Tongue (tissue), 3 donors: ENCODE measurements at places on chromosomes 7 and 10.

DNA sequence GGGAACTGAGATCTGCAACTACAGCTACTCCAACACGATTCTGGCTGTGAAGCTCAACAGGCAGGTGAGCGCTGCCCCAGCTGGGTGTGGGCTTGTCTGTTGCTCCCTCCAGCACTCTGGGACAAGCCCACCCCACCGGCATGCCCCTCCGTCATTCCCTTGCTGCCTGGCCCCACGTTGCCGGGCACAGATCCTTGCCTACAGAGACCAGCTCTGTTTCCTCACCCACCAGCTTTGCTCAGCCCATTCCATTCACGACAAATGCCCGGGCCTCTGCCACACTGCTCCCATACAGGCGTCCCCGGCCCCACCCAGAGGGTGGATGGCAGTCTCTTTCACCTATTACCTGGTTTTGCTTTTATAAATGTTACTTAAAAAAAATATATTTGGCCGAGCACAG lies 24.6 kb downstream of the WIPI2 start:
- no peak for DNase-seq

GRCh38 chr10:125626671-125627070 lies 56.3 kb downstream of the TEX36 start:
- DNase-seq, result no peak

DNA sequence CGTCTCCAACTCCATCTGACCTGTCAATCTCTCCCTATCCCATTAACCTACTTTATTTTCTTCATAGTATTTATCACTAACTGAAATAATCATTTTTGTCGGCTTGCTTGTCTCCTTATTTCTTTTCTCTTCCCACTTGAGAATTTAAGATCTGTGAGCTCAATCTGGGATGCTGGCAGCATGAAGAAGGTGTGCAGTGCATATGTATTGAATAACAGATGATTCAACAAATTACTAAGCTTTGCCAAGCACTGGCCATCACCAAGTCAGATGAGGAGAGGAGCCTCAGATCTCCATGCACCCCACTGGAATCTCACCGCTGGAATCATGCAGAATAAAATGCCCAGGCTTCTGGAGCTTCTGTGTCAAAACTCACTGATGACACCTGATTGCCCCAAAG lies 47.6 kb upstream of the PPP1R3C start:
- no peak for DNase-seq

- DNase-seq, result peak; percentile 19
These were observed 66.3 kb downstream of the CYTH3 start for GRCh38 chr7:6205971-6206660.

DNA sequence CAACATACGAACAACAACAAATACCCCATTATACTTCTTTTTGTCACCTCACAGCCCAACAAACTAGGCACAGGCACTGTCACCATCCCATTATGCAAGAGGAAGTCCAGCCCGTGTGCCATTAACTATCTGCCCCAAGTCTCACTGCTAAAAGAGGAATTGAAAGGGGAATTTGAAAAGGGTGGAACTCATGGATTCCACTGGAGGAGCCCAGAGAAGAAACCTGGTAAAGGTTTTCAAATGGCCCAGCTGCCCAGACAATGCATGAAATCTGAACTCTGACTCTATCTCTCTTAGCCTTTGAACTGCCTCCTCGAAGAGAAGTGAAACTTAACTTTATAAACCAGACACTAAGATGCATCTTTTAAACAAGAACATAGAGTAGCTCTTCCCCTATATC lies 130.0 kb downstream of the PLXNA4 start:
- no peak for DNase-seq

DNA sequence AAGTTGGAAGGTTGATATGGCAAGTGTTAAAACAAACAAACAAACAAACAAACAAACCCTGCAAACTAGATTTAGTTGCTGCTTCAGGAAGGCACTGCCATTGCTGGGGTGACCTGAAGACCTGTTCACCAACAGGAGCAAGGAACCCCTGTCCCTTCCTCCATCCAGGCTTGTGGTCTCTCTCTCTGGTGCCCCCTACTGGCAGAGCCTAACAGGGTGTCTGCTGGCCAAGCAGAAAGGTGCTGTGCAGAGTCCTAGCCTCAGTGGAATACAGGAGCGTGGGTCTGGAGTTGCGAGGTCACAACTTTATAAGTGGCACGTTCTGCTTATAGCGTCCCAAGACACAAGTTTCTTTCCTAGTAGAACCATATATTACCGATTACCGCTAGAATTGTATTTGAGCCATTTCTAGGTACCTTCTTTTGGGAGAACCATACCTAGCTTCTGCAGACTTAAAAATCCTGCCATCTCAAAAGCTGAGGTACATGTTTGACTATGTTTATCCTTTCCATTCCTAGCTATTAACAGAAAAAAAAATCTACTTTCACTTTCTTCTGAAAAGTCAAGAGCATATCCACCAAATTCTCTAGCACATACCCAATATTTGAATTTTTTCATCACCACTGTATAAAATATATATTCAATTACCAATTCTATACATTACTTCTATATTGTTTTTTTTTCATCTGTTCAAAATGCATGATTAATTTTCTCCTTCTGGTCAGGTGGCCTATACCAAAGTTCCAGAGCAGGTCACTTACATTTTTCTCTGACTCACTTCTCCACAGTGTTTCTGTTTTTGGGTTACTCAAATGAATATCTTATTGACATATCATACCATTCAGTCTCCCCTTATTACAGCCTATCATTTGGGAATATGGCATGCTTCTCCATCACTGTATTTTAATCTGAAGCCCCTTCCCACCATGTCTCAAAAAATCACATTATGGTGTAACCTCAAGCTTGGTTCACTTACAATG lies 29.1 kb upstream of the CALD1 start:
- DNase-seq, result peak; percentile 28

DNA sequence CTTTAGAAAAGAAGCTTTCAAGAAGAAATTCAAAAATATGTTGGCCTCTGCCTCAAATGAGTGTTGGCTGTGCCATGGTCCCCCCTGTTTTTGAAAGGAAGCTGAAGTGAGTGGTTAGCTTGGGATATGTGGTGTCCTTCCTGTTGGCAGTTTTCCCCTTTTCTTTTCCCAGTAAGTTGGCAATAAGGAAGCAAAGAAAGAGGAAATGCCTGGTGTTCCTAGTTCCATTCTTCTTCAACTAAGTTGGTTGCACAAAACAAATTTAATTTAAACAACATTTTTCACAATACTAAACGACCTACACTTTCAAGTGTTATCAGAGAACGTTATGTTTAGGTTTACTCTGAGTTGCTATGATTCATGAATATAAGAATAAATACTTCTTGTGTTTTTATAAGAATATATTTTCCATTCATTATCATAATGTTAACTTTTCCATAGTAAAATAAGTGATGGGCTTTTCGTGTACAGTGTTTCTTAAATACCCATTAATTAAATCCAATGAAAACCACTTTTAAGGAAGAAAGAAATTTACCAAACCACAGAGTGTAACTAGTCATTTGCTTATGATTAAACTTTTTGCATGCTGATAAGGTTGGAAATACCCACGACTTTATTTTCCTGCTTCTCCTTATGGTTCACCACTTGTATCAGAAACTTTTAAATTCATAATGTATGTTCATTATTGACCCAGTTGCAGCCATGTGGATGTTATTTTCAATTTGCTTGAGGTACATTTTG lies 7.7 kb downstream of the HDAC9 start:
- no peak for DNase-seq

GRCh38 chr10:11672836-11673235 lies 61.4 kb upstream of the USP6NL start:
- no peak for DNase-seq

- peak; percentile 63 for DNase-seq
These were observed 2.3 kb downstream of the DENND2A start for GRCh38 chr7:140638173-140638791.
